ENCODE measurements at places on chromosomes 5 and 9.

DNA sequence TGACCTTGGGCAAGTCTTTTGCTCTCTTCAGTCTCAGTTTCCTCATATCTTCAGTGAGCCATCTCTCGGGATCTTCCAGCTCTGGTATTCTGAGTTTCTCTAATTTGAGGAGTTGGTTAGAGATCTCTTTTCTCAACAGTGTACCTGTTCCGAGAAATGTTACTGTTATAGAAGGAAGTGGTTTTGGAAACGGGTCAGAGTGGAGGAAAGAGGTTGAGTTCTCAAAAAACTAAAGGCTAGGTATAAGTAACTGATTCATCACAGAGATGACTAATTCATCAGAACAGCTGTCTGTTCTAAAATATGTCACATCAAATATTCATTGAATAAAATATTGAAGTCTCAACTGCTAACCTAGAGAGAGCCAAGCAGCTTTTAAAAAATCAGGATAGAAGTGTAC lies 106.6 kb downstream of the PALM2AKAP2 start:
- no peak for DNase-seq

DNA sequence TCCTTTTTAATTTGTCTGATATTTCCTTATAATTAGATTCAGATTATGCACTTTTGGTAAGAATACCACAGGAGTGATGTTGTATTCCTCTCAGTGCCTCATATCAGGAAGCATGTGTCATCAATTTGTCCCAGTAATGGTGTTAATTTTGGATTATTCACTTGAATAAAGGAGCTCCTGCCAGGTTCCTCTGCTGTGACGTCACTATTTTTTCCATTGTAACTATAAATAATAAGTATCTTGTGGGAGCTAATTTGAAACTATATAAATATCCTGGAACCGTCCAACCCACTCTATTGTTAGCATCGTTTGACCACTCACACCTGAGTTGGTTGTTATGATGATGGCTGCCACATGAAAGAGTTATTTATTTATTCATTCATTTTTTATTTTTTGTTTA lies 107.9 kb downstream of the INVS start:
- DNase-seq: no peak

DNA sequence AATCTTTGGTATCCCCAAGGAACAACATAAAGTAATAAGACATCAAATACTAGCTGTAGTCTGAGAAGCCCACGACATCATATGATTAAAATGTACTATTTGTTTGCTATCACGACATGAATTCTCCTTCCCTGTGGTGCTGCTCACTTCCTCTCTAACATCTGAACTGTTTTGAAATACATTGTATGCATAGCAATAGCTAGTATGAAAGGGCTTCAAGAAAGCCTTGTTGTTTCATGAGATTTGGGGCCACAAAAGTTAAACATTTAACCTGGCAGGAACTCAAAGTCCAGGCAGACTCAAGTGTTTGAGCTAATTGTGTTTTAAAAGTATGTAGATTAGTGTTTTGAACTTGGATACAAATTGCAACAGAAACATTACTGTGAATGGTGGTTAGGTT lies 237.4 kb upstream of the PTGER4 start:
- no peak for DNase-seq

DNA sequence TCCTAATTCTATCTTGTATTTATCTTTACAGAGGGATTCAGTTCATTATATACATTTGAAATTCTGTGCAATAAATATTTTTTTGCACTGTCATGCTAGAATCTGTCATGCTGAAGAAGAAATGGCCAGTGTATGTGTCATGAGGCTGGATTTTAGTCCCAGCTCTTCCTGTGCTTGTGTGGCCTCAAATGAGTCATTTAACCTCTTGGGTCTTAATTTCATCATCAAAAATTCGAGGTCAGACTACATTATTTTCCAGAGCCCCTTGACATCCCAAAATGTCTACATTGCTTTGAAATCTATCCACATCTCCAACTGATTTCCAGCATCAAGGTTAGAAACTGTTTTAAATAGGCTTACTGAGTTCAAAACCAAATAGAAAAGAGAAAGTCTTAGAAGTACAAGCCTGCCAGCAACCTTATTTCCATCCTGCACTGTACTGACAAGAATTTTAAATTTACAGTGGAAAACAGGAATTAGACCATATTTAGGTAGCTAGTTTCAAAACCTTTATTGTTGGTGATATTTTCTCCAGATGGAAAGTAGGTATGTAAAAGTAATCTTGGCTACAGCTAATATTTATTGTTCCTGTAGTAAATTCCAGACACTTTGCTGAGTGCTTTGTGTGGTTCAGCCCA lies 96.7 kb upstream of the MAMDC2 start:
- DNase-seq: no peak

GRCh38 chr5:133063965-133064364 lies 12.2 kb downstream of the HSPA4 start:
- DNase-seq: no peak

DNA sequence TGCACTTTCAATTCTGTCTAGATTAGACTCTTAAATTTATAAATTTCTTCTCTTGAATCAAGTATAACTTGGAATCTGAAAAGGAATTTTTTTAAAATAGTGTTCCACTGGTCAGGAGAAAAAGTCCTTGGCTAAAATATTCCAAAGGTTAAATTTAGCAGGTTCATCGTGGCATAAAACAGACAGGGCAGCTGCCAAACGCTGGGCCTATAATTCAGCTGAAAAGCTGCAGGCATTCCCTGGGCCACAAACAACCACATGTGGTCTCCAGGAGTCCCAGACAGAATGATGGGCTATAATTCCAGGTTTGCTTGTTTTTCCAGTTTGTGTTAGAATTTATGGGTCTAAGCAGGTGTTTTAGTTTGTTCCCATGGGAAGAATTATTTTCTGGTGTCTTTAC lies 71.1 kb upstream of the RETREG1 start:
- no peak for DNase-seq

- DNase-seq: no peak
Observed at GRCh38 chr5:53249529-53250200, 140.1 kb upstream of the MOCS2 start.

GRCh38 chr9:21964925-21965385 lies 29.2 kb downstream of the CDKN2A start:
- peak; percentile 6 for DNase-seq

DNA sequence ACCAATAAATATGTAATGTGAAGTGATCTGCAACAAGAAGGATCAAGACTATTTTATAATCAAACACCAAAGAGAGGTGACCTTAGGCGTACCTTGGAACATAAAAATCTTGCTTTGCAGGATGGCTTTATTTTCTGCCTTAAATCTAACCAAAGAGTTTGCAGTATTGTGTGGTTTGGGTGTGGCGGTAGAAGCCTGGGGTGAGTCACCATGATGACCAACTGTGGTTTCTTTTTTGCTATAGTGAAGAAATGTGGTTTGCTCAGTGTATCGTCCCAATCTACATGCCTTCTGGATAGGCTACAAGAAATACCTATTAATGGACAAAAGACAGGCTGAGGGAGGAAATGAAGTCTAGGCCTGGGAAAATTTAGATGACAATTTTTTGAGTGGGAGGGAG lies 5.1 kb upstream of the CAST start:
- DNase-seq: no peak

DNA sequence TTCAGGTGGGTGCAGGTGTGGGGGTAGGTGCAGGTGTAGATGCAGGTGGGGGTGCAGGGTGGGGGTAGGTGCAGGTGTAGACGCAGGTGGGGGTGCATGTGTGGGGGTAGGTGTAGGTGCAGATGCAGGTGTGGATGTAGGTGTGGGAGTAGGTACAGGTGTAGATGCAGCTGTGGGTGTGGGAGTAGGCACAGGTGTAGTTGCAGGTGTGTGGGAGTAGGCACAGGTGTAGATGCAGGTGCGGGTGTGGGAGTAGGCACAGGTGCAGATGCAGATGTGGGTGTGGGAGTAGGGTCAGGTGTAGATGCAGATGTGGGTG lies 94.6 kb downstream of the PHF2 start:
- no peak for DNase-seq

DNA sequence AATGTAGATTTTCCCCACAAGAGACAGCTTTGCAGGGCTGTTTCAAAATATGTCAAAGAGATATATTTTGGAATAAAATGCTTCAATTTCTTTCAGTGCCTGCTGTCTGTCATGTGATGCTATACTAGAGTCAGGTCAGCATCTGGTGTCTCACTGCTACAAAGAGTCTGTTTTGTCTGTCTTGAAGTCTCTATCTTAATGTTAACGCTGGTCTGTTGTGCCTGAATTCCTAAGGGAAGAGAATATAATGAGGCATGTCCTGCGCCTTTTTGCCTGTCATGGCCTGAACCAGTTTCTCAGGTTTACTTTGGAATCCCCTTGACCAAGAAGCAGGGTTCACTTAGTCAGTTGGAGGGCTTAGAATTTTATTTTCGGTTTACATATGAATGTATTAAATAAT lies 176.4 kb downstream of the PDZD2 start:
- DNase-seq: no peak

DNA sequence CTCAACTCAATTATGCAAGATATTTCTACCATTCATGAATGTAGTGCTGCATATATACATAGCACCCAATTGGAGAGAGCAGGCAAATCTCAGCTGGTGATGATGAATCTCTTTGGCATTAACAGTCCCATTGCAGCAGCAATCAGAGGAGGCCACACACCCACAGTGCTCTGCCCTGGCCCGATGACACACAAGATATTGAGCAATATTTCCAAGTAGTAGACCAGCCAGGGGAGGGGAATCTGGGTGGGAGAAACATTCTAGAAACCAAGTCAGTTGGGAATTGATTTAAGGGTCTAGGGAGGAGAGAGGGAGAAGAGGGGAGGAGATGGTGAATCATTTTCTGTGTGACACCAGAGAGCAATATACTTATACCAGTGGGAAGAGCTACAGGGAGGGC lies 14.9 kb upstream of the C5orf63 start:
- DNase-seq: no peak

DNA sequence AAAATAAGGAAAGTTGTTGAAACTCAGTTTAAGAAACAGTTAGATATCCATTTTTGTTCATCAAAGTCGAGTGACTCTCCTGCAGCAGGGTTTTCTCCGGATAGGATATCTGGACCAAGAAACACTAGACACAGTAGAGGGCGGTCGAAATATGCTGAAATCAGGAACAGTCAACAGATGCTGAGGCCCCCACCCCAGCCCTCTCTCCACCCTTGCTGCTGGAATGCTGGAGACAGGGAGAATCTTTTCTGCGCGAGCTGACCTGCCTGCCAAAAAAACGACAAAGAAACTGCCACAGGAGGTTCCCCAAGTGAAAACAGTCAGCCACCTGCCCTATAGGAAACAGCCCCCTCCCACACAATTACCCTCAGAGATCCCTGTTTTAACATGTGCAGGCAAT lies 4.3 kb upstream of the IL13 start:
- DNase-seq: no peak

- no peak for DNase-seq
Observed at GRCh38 chr5:150460781-150461180, 11.2 kb upstream of the RPS14 start.

DNA sequence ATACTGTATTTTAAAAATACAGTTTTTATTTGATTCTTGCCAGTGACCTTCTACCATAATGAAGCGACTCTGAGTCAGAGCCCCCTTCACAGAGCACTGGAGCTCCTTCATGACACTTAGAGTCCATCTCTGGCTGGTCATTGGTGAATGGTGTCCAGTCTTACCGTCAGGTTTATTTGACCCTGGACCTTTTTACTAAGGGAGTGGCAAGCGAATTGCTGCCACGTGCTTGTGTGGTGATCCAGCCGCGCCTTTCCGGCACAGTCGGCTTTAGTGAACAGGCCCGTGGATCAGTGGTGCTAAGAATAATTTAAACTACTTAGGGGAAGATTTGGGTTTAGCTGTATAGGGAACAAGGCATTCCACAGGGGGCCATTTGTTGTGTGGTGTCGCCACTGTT lies 48.5 kb downstream of the PRRC2B start:
- no peak for DNase-seq

DNA sequence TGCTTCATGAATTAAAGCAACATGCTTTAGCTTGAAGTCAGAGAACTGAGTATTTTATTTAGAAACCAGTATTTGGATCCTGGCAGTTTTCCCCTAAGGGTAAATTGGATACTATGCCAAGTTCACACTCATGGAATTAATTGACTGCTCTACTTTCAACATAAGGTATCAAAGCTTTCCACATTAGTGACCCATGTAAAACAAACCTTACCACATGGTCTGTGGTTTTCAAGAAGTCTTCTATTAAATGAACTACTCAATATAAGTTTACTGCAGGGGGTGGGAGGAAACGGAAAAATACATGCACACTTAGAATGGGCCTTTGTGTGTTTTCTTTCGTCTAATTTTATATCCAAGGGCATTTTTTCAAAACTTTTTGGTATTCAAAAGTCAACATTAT lies 232.0 kb upstream of the FBXL7 start:
- no peak for DNase-seq

GRCh38 chr5:138445547-138446271 lies 6.9 kb downstream of the REEP2 start:
- DNase-seq: no peak

DNA sequence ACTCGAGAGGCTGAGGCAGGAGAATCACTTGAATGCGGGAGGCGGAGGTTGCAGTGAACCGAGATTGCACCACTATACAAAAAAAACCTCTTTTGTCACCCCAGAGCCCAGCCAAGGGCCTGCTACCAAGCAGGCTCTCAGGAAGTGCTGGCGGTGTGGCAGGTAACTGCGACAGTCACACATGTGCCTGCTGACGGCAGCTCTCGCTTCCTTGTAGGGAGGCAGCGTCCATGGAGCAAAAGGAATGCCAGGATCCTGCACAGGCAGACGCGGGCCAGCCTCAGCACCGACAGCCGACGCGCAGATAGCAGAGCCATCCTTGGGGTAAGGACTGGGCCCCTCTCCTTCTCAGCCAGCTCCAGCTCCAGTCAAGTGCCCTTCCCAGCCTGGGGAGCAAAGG lies 3.9 kb downstream of the LRRC8A start:
- no peak for DNase-seq

- DNase-seq: no peak
Observed at GRCh38 chr5:176171171-176171760, 67.0 kb upstream of the SIMC1 start.

- DNase-seq: no peak
Observed at GRCh38 chr9:79353856-79354520, 217.8 kb upstream of the TLE4 start.

DNA sequence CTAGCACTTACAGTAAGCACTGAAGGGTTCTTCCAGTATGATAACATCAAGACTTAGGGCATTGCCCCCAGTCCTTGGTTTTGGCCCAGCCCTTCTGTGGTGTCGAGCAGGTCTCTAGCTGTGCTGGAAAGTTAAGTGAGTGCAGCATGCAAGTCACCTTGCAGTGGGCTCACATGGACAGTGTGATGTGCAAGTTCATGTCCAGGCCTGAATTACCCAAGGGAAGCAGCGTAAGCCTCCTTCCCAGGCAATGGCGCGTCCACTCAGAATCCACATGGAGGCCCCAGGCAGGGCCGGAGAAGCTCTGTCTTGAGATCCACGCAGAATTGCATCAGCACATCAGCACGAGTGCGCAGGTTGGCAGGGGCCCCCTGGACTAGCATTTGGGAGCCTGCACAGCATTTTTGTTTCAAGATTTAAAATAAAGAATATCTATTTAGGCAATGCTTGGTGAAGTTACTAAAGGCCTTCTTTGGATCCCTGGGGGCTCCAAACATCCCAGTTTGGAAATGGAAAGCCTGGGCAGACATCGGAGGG lies 108.4 kb upstream of the ALDH1B1 start:
- no peak for DNase-seq

Data from stimulated activated CD4-positive, alpha-beta T cell treated with anti-CD3 and anti-CD28 coated beads, Interleukin-1b, Interleukin-23, amount 100 ng/mL, for 1 hour (primary cell).